CD4-positive, alpha-beta T cell treated with Interleukin-15 for 4 hours (primary cell): ENCODE measurements at places on chromosomes 6 and 20.

DNA sequence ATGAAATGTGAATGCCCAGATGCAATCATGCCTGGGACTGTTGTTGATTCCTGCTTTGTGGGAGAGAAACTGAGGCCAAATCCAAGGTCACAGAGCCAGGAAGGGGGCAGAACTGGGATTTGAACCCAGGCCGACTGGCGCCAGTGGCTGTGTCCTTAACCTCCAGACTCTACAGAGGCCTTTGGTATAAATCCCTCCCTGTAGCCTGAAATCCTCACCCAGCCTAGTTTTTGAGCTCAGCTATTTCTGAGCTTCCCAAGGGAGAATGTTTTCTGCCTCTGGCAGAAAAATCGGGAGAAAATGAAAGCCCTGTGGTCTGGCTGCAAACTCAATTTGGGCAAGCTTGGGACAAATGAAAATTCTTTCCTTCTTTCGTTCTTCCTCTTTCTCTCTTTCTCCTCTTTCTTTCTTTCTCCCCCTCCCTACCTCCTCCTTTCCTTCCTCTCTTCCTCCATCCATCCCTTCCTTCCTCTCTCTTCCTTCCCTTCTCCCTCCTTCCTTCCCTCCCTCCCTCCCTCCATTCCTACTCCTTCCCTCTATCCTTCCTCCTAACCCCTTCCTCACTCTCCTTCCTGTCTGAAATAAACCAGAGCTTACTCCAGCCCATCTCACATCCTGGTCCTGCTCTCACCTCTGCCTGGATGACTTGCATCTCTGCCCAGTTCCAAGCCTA is 34.9 kb downstream of the SNAI1 start:
- no peak for DNase-seq

DNA sequence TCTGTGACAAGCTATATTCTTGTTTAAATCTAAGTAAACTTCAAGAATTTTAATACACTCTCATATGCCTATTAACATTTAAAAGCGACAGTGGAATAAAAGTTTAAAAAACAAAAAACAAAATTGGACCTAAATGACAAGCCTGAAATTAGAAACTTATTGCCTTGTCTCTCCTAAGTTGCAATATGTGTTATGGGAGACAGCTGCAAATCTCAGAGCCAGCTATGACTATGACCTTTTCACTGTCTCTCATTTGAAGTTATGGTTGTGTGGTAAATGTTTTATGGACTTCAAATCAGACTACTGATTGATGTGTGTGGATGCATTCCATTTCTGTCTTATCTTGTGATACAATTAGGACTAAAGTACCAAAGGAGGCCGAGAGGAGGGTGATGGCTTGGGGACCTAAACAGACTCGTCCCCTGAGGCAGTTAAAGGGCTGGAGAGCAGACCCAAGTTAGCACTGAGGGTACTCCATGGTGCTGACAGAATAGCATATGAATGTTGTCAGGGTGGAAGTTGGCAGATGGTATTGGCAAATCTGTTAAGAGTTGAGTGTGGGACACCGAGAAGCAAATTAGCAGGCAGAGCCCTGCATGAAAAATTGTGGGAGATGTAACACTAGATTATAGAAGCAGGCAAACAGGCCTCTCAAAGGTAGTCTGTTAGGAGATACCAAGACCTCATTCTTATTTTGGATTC is 930.1 kb upstream of the MAN1A1 start:
- no peak for DNase-seq

DNA sequence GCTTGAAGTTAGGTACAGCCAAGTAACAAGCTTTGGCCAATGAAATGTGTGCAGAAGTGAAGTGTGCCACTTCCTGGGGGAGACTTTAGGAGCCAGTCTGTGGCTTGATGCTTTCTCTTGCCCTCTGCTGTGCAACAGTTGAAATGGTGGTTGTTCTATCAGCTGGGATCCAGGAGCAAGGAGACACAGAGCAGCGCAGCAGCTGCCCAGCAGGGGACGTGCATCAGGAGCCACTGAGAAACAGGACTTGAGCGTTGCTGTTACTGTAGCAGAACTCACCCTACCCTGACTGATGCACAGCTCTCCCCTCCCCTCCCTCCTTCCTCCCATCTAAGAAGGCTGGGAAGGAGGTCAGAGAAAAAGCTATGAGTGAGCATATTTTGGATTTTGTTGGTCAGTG is 18.9 kb upstream of the CCN5 start:
- no peak for DNase-seq

DNA sequence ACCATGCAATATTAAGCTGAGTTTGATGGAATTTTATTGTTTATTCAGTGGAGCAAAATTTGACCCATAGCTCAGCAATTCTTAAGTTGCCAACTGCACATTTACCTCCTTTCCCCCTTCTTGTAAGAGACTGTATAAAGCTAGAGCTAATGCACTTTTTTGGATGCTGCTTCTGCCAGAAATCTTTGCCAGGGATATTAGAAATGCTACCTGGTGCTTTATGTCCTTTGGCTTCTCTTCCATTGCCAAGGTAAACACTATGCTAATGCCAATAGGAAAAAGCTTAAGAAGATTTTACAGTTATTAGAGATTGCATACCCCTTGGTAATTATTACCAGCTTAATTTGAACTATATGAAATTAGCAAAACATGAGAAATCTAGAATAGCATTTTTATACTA is 79.0 kb upstream of the OGFRL1 start:
- no peak for DNase-seq

DNA sequence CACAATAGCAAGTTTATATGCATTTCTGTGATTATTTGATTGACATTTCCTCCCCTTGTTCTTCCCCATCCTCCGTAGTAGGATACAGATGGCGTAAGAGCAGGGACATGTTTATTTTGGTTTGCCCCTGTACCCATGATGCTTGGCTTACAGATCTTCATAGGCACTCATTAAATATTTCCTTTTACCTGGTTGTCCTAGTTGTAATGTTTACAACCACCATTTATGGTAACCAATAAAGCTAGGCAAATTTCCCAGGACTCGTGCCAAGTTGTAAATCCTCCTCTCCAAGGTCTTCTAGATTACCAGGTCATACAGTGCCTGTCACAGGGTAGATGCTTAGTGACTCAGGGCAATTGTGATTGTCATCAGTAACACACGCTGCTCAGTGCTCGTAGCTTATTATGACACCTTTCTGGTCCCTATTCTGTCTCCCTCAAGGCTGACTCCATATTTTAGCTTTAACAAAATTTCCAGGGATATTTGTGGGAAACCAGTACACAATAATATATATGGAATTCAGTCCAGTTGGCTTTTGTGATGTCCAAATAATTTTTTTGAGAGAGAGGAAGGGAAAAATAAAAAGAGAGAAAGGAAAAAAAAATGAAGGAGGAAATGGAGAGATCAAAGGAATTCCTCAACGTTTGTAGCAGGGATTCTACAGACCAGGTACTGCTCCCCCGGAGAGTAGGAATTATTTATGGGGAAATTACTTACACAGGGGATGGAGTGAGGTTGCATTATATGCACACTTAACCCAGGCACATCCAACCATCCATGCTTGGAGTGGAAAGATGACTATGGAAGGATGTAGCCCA is 24.6 kb downstream of the CYP24A1 start:
- no peak for DNase-seq

DNA sequence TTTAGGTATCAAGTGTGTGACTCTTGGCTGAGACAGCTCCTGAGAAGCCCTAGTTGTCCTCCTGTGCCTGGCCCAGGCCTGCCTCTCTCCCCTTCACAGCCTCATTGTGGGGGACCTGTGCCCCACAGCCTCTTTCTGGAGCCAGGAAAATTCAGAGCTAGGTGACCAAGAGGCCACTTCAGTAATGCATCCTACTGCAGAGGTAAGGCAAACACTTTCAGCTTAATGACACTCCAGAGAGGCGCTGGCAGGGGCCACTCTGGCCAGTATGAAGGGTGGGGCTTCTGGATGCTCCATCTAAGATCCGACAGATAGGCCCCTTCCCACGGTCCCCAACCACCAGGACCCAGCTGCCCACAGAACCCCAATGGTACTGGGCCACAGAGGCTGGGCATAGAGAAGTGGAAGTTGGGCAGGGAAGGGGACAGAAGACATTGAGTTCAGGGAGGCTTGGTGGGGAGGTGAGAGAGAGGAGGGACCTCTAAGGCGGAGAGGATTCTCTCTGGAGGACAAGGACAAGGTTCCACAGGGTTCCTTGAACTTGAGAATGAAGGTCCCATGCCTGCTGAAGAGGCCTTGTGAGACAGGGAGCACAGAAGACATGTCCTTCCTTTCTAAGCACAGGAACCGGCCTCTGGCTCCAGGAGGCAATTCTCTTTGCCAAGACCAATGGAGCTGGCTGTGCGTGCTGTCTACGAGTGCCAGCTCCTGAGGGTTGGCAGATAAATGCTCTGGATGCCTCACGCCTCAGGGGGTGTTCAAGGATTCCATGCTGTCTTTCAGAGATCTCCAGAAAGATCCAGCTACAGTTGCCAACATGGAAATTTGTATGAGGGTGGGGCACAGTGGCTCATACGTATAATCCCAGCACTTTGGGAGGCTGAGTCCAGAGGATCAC is 46.4 kb upstream of the TGM2 start:
- no peak for DNase-seq

DNA sequence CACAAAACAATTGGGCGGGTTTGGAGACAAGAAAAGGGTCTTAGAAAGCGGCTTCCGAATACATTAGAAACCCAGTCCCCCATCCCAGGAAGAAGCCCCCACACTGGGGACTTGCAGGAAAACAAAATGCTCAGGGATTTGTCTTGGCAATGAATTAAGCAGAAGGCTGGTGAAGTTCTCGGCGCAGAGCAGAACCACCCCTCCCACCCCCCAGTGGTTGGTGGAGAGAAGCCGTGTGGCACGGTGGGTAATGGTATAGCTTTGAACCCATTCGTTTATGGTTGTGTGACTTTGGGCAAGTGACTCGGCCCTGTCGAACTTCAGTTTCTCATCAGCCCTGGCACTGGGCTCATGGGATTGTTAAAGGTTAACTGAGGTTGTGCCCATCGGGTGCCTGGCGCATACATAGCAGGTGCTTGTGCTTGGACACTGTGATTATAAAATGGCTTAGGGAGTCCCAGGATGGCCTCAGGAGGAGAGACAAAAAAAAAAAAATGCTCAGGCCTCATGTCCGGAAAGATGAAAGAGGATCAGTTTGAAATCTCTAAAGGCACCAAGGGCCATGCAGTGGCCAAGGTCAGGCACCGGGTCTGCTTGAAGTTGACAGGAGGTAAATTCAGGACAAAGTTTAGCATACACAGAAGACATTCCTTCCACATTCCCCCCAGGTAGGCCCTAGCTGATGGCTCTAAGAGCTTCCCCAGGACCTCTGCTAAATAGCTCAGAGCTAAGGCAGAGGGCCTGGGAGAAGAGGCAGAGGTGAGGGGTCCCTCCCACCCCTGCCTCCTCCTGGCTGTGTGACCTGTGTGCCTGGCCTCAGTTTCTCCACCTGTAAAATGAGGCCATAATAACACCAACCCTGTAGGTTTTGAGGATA is 120.1 kb upstream of the PTPN1 start:
- DNase-seq: no peak

DNA sequence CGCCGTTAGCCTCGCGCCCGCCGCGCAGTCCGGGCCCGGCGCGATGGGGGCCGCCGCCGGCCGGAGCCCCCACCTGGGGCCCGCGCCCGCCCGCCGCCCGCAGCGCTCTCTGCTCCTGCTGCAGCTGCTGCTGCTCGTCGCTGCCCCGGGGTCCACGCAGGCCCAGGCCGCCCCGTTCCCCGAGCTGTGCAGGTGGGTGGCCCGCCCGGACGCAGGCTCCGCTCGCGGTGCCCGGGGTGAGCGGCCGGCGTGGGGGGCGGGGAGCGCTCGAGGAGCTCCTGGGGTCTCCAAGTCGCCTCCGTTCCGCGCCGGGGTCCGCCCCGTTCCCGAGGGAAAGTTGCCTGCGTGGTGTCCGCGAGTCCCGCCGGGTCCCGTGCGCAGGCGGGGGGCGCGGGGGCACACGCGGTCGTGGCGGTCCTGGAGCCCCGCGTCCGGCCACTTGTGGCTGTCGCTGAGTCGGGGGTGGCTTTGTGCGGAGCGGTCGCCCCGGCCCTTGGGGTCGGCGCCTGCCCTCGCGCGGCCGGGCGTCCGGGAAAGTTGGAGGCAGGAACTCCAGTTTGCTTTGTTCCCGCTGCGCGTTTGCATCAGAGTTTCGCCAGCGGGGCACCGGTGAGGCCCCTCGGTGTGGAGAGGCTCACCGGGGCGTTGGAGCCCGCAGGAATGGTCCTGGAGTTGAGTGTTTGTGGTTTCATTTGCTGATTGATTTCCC is 476 bp downstream of the IGF2R start:
- DNase-seq: no peak

GRCh38 chr6:34602318-34603111 is 46.4 kb upstream of the SPDEF start:
- no peak for DNase-seq

- DNase-seq: peak; percentile 34
Observed at GRCh38 chr20:51766994-51767866, 960 bp downstream of the ATP9A start.

DNA sequence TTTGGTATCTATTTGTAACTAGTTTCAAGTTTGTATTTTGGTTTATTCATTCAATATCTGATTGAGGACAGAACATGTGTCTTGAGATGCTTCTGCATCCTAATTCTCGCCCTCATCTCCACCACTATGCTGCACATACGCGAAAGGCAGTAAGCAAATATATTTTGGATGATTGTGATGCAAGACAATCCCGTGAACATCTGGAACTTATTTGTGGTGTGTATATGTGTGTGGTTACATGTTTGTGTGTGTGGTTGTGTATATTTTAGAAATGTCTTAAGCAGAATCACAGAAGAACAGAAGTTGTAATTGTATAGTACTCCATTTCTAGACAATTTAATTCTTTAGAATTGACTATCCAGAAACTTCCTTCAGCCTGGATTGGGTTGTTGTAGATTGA is 35.1 kb upstream of the RNF144B start:
- no peak for DNase-seq
